ENCODE measurements at places on chromosomes 13 and 19.
A peak's percentile ranks its signal among the peaks of the same experiment; 100 is the strongest.

- DNase-seq = no peak
- no peak overlapping the region for H3K4me3 ChIP-seq
- H3K27me3 ChIP-seq = peaks cover 7% of the 10 kb centered on the region
- H3K36me3 ChIP-seq = no peaks in the 10 kb centered on the region
- H3K4me1 ChIP-seq = peaks cover 36% of the 10 kb centered on the region
Measured at GRCh38 chr19:38392707-38393308, 4.3 kb downstream of the SPRED3 start.

GRCh38 chr19:33414667-33415605 is 41.4 kb downstream of the CEBPG start:
- H3K4me1 ChIP-seq = peaks cover 9% of the 10 kb centered on the region
- no peak overlapping the region for H3K4me3 ChIP-seq
- H3K27me3 ChIP-seq = no peaks in the 10 kb centered on the region
- DNase-seq = no peak
- no peak overlapping the region for H3K27ac ChIP-seq
- H3K36me3 ChIP-seq = peaks cover 3% of the 10 kb centered on the region

DNA sequence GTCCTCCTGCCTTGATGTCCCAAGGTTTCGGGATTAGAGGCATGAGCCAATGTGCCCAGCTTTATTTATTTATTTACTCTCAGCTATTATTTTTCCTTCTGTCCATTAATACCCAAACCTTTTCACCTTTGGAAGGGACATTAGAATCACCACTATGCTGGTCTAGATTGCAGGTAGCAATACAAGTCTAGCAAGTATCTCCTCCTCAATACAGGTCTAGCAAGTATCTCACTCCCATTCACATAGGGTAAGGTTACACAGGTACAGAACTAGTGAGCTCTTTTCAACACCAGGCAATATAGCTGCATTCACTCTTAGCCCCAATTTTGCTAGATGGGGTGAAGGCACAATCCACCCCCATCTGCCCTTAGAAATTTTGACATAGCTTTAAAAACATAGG is 17.4 kb upstream of the SPRYD7 start:
- no peak overlapping the region for H3K27ac ChIP-seq
- H3K4me3 ChIP-seq = no peak overlapping the region
- no peaks in the 10 kb centered on the region for H3K4me1 ChIP-seq
- DNase-seq = no peak

- no peaks in the 10 kb centered on the region for H3K36me3 ChIP-seq
- H3K4me1 ChIP-seq = peaks cover 9% of the 10 kb centered on the region
- H3K4me3 ChIP-seq = peak overlapping the region; percentile 80
Measured at GRCh38 chr13:48977286-48977625, 1.5 kb downstream of the FNDC3A start.

- no peak overlapping the region for H3K27ac ChIP-seq
- H3K4me3 ChIP-seq = peak overlapping the region; percentile 57
- H3K4me1 ChIP-seq = peaks cover 25% of the 10 kb centered on the region
- DNase-seq = no peak
- H3K27me3 ChIP-seq = no peaks in the 10 kb centered on the region
Measured at GRCh38 chr19:58498316-58499020, 13.3 kb downstream of the SLC27A5 start.

GRCh38 chr19:44626048-44626624 is 12.8 kb downstream of the IGSF23 start:
- H3K4me3 ChIP-seq = no peak overlapping the region
- H3K36me3 ChIP-seq = no peaks in the 10 kb centered on the region
- no peak for DNase-seq
- H3K4me1 ChIP-seq = no peaks in the 10 kb centered on the region
- no peak overlapping the region for H3K27ac ChIP-seq

DNA sequence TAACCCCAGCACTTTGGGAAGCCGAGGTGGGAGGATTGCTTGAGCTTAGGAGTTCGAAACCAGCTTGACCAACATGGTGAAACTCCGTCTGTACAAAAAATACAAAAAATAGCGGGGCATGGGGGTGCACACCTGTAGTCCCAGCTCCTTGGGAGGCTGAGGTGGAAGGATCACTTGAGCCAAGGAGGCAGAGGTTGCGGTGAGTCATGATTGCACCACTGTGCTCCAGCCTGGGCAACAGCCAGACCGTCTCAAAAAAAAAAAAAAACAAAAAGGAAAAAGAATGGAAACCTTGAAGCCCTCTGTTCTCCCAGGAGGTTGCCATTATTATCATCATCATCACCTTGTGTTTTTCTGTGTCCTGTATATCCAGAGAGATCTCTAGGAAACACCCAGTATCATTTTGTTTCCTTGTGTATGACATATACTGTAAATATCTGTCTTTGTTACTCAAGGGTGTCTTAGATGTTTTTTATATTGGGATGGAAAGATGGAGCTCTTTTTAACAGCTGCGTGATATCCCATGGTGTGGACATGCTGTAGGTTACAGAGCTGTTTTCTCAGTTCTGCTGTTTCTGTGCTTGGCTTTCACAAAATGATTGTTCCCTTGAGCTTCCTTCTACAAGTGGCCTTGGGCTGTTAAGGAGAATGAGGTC is 11.8 kb downstream of the CHAF1A start:
- H3K4me1 ChIP-seq = no peaks in the 10 kb centered on the region
- H3K4me3 ChIP-seq = no peak overlapping the region
- H3K27me3 ChIP-seq = no peaks in the 10 kb centered on the region
- peaks cover 8% of the 10 kb centered on the region for H3K36me3 ChIP-seq
- no peak overlapping the region for H3K27ac ChIP-seq

DNA sequence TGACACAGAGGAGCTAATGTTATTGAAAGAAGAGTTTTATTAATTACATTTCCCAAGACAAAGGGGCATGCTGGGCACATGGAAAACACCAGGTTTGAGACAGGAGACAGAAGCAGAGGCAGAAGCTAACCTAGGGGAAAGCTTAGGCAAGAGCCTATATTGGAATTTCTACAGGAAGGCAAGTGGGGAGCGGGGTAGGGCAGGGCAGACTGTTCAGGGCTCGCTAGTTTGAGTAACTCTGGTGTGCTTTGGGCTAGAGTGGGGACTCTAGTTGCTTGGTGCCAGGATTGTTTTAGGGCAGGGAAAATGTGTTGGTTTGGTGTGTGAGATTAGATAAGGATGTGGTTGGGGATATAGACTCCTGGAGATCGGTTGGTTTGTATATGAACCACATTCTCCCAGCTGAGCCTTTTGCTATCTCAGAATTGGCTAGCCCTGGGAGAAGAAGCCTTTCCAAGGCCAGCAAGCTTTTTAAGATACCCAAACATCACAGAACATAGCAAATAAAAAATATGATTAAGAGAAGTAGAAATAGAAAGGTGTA is 8.4 kb upstream of the UFM1 start:
- no peak overlapping the region for H3K27ac ChIP-seq
- no peaks in the 10 kb centered on the region for H3K36me3 ChIP-seq
- H3K4me3 ChIP-seq = no peak overlapping the region
- no peaks in the 10 kb centered on the region for H3K27me3 ChIP-seq
- no peak for DNase-seq
- no peaks in the 10 kb centered on the region for H3K4me1 ChIP-seq

DNA sequence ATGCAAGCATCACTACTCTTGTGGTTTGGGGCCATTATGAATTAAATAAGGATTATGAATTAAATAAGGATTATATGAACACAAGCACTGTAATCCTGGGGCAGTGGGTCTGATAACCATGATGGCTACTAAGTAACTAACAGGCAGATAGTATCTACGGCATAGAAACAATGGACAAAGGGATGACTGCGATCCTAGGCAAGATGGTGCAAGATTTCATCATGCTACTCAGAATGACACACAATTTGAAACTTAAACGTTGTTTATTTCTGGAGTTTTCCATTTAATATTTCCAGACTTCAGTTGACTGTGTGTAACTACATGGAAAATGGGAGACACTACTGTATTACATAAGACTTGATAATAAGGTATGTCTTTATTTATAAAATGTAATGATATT is 15.1 kb downstream of the KCNRG start:
- no peaks in the 10 kb centered on the region for H3K36me3 ChIP-seq
- DNase-seq = no peak
- H3K4me1 ChIP-seq = no peaks in the 10 kb centered on the region
- H3K27ac ChIP-seq = no peak overlapping the region
- no peaks in the 10 kb centered on the region for H3K27me3 ChIP-seq
